Kidney epithelial cell (primary cell): ENCODE measurements at places on chromosomes 5 and 9.

DNA sequence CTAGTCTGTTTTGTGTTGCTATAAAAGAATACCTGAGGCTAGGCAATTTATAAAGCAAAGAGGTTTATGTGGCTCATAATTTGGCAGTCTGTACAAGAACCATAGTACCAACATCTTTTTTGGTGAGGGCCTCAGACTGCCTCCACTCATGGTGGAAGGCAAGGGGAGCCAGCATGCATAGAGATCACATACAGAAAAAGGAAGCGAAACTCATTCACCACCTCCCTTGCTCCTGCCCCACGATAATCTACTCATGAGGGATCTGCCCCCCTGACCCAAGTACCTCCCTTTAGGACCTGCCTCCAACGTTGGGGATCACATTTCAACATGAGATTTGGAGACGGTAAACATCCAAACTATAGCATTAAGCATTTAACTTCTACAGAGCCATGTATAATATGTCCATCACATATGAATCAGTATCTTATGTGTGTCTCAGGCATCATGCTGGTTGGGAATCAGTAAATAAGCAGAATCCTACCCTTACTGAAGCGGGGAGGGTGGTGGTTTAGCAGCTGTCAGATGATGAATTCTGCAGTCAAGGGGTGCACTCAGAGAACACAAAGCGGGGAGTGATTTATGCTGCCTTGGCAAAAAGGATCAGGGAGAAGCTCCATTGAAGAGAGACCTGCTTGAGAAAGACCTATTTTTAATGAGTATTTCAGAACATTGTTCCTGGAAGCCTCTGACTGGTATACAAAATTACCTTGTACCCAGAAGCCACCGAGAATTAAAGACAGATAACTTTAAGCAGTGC is 34.8 kb downstream of the HMGXB3 start:
- no peak for DNase-seq

- no peak for DNase-seq
These were observed 697.3 kb downstream of the TLR4 start for GRCh38 chr9:118401546-118401945.

GRCh38 chr9:7721291-7721690 is 78.3 kb downstream of the DMAC1 start:
- DNase-seq, result no peak

- no peak for DNase-seq
These were observed 38.0 kb upstream of the ADAM19 start for GRCh38 chr5:157613385-157614245.

GRCh38 chr9:117073539-117074341 is 341.1 kb downstream of the ASTN2 start:
- DNase-seq, result no peak

- no peak for DNase-seq
These were observed 37.2 kb downstream of the MRPS27 start for GRCh38 chr5:72282878-72283277.

DNA sequence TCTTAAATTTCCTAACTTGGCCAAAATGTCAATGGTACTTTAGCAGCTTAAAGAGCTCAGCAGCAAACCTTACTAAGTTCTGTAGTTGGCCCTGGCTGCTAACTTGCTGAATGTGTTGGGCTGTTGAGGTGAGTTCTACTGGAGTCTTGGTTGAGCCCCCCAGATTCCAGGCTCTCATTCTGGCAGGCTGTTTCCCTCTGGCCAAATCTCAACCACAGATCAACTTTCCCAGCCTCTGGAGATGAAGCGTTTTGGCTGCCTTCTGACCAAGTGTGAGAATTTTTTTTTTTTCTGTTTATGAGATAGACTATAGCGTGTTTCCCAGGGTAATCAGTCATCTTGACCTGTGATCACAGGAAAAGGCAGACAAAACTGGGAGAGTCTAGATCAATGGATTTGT is 343.7 kb downstream of the EBF1 start:
- DNase-seq, result no peak
